Stimulated activated CD4-positive, alpha-beta T cell treated with anti-CD3 and anti-CD28 coated beads, Interleukin-12 subunit alpha, Interleukin-12 subunit beta, amount 100 ng/mL, for 4 hours (primary cell): ENCODE measurements at places on chromosomes 5 and 9.

DNA sequence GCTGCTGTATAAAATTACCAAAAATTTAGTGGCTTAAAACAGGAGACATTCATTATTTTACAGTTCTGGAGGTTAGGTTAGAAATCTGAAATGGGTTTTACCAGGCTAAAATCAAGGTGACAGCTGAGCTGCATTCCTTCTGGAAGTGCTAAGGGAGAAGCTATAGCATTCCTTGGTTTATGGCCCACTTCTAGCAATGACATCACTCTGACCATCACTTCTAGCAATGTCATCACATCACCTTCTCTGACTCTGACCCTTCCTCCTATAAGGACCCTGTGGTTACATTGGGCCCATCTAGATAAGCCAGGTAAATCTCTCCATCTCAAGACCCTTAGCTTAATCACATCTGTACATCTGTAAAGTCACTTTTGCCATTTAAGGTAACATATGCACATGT is 366.1 kb downstream of the EFNA5 start:
- no peak for DNase-seq

GRCh38 chr9:121822093-121823085 is 171.0 kb downstream of the DAB2IP start:
- no peak for DNase-seq

DNA sequence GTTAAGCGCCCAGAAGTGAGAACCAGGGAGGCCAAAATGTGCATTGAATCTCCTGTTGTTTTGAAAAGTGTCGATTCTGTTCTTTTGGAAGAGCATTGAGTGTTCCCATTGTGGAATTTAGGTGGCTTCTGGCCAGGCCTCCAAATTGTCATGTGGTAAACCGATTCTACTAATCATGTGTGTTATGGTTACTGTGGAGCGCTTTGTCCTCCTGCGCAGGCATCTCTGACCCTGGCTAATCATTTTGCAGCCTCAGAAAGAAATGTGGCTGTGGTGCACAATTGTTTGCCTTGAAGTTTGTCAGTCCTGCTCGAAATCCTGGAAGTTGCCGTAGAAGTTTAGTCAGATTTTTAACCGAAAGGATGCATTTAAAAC is 121.3 kb downstream of the RASGRF2 start:
- DNase-seq: no peak

- no peak for DNase-seq
Measured at GRCh38 chr5:26681861-26682260, 356.5 kb downstream of the CDH9 start.

DNA sequence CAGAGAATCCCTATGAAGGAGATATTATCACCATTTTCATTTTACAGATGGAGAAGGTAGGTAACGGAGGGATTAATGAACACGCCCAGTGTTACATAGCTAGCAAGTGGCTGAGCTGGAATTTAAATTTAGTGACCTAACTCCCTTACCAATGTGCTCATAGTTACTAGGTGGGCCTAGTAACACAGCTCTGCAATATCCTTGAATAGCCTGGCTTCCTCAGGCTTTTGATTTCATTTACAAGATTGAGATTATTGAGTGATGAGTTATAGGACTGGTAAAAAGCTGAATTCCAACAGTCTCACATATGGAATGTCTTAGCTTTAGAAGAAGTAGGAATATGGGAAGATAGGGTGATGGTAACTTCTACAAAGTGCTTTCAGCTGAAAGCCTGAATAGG is 336.3 kb upstream of the KIF2A start:
- DNase-seq: no peak

DNA sequence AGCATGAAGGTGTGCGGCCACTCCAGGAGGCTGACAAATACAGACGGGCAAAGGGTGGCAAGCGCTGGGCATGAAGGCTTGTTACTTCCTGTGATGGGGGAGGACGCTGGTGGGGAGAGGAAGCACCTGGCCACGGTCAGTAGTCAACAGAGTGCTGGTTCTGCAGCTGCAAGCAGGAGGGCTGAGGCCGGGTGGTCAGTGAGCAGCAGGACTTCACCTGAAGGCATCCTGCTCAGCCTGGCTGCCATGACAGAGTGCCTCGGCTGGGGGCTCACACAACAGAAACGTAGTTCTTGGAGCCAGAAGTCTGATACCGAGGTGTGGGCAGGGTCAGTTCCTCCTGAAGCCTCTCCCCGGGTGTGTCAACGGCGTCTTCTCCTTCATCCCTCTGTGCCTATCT is 118.6 kb upstream of the IRX4 start:
- DNase-seq: no peak

GRCh38 chr5:52867809-52868208 is 80.1 kb downstream of the ITGA1 start:
- no peak for DNase-seq

GRCh38 chr5:129973716-129974426 is 69.6 kb downstream of the CHSY3 start:
- DNase-seq: no peak

DNA sequence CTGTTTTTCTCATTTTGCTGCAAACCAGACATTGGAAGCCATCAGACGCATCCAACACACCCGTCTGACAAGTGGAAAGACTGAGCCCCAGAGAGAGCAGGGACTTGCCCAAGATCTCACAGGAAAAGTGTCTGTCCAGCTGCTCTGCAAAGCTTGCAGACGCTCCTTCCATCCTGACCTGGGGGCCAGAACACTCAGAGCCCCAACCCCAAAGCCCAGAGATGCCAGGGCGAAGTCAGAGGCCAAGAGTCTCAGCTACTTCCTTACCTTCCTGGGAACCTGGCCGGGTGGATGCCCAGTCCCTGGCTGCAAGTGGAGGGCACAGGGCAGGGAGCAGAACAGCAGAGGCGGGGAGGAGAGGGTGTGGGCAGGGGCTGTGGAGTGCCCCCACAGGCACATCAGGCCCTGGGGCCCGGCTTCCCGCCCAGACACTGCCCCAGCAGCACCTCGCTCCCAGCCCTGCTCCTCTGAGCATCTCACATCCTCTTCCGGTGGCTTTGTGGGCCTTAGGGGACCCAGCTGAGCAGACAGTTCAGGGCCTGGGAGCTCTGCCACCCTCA is 9.7 kb upstream of the RALGDS start:
- DNase-seq: no peak

DNA sequence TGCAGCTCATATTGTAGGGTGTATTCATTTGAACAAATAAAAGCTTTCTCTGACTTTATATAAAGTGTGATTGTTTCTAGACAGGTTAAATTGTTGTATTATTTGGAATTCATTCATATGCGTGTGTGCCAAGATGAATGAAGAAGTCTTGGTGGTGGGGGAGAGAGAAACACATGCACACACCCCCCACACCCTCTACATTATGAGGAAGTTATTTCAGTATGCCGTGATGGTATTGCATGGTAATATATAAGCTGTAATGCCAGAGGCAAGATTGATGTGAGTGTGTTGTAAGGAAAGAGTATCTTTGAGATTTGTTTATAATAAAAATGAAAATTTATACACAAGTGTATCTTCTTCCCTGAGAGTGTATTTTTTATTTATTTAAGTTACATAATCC is 71.0 kb downstream of the IPO11 start:
- DNase-seq: no peak

DNA sequence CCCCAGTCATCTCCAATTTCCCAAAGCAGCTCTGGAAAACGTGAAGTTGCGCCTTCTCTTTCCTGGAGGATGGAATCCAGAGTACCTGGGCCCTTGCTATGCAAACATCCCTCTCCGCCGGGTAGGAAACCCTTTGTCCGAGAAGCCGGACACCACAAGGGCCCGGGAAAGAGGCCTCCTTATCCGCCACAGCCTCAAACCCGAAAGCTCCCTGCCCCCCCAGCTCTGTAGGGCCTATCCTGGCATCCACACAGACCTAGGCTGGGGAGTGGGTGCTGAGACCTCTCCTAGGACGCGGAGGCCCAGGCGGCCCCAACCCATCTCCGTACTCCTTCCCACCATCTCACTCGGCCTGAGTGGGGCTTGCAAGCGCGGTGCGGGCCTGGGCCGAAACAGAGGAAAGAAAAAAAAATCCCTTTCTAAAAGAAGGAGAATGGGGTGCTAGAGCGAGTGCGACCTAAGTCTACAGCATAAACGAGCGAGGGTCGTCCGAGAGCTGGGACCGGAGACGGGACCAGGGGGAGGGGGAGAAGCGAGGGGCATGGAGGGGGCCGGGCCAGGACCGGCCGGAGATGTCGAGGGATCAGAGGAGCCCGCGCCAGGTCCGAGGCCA is 624 bp downstream of the FBXW11 start:
- DNase-seq: peak; percentile 30

DNA sequence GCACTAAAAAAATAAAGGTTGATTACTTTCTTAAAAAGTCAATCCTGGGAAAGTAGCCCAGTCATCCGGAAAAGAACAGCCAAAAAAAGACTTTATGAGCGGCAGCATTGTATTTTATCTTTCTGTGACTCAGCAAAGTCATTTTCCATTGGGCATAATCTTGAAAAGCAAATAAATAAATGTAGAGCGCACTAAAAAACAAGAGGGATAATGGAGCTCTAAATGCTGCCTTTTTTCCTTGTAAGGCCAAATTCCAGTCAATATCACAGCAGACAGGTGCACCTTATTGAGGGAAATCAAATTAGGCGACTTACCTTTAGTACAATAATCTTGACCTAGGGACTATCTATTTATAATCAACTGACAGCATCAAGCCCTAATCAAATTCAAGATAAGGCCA is 266.8 kb downstream of the MTRR start:
- DNase-seq: no peak

- DNase-seq: no peak
Measured at GRCh38 chr9:20269620-20270019, 352.7 kb downstream of the MLLT3 start.

DNA sequence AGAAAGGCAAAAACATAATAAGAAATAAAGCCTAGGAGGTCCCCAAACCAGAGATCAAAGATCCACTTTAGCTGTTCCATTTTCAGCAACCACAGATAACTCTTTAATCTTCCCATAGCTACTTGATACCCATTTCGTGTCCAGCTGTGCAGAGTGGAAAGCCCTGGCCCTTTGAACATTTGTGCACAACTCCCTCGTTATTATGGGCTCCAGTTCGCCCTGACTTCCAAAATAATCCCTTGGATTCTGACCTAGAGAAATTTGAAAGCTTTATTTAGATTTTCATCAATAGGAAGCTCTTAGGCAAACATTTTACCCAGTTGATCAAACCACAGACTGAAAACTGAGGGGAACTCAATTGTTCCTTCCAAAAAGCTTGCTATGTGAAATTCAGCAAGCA is 4.8 kb downstream of the MYOT start:
- no peak for DNase-seq

DNA sequence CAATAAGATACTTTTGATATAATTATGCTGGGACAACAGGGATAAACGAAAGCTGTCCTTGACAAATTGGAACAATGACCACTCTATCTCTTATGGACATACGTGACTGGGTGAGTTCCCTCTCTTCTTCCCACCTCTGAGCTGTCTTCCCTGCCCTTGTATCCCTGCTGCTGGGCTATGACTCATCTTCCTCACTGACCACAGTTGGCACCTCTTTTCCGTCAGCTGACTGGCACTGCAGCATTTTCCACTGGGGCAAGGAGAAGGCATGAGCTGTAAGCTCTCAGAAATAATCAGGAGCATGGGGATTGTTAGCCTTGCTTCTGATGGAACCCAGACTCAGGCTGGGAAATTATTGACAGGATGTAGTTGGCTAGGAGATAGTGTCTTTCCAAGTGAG is 48.7 kb downstream of the PCSK1 start:
- no peak for DNase-seq

GRCh38 chr5:65721050-65721719 is 724 bp downstream of the SGTB start:
- peak; percentile 9 for DNase-seq

DNA sequence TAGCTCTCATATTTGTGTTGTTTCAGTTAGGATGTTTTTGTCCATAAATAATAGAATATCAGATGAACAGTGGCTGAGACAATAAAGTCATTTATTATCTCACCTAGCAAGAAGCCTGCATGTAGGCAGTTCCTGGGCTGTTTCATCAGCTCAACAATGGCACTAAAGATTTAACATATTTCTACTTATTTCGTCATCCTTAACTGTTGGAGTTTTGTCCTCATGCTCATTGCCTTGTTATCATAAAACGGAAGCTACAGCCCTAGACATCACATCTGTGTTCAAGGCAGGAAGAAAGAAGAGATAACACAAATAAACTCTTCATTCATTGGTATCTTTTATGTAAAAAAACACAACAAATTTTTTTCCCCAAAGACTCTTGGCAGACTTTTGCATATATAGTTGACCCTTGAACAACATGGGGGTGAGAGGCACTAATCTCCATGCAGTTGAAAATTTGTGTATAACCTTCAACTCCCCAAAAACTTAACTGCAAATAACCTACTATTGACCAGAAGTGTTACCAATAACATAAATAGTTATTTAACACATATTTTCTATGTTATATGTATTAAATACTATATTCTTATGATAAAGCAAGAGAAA is 277.2 kb upstream of the ADRA1B start:
- no peak for DNase-seq

DNA sequence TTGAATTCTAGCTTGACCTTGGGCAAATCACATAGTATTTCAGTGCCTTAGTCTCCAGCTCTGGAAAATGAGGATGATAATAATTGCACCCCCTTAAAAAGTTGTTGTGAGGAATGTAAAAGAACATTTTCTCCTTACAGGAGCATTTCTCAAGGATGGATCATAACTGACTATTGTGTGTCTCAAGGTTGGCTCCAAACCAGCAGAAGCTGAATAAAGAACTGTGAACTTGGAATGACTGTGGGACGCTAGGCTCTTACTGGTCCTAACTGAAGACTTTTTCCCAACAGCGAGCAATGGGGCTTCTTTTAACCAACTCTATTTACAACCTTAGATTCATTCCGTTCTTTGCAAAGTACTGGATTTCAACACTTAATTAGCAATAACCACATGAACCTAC is 26.2 kb upstream of the GLRX start:
- DNase-seq: no peak

- DNase-seq: no peak
Measured at GRCh38 chr9:22241611-22242010, 205.0 kb upstream of the DMRTA1 start.

GRCh38 chr5:18811661-18812060 is 1176.3 kb downstream of the CDH18 start:
- DNase-seq: no peak

GRCh38 chr9:91371894-91372293 is 10.2 kb upstream of the AUH start:
- DNase-seq: no peak

DNA sequence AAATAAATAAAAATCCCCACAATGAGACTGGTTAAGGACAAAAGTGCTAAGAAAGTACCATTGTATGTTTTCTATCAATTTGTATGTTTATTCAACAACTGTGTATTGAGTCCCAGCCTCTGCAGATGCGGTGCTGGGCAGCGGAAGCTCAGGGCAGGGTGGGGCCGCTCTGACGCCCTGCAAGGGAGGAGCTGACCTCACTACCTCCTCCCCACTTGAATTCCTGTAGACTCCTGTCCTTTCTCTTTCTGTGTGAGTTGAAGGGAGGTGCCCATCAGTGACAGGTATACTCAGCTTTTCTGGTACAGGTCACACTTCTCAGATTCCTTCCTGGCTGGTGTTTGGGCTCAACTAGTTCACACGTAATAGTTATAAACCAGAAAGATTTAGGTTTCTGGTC is 27.0 kb downstream of the ANGPTL2 start:
- DNase-seq: no peak

- no peak for DNase-seq
Measured at GRCh38 chr5:107935645-107936044, 264.9 kb upstream of the EFNA5 start.

GRCh38 chr5:61981886-61982285 is 324.1 kb upstream of the KIF2A start:
- DNase-seq: no peak

- DNase-seq: no peak
Measured at GRCh38 chr5:150674341-150674821, 13.3 kb downstream of the MYOZ3 start.

- DNase-seq: no peak
Measured at GRCh38 chr9:5264219-5264595, 33.0 kb downstream of the INSL4 start.

GRCh38 chr9:91954841-91955471 is 4.9 kb upstream of the ROR2 start:
- DNase-seq: no peak
